ENCODE measurements at places on chromosomes 13 and 19.

DNA sequence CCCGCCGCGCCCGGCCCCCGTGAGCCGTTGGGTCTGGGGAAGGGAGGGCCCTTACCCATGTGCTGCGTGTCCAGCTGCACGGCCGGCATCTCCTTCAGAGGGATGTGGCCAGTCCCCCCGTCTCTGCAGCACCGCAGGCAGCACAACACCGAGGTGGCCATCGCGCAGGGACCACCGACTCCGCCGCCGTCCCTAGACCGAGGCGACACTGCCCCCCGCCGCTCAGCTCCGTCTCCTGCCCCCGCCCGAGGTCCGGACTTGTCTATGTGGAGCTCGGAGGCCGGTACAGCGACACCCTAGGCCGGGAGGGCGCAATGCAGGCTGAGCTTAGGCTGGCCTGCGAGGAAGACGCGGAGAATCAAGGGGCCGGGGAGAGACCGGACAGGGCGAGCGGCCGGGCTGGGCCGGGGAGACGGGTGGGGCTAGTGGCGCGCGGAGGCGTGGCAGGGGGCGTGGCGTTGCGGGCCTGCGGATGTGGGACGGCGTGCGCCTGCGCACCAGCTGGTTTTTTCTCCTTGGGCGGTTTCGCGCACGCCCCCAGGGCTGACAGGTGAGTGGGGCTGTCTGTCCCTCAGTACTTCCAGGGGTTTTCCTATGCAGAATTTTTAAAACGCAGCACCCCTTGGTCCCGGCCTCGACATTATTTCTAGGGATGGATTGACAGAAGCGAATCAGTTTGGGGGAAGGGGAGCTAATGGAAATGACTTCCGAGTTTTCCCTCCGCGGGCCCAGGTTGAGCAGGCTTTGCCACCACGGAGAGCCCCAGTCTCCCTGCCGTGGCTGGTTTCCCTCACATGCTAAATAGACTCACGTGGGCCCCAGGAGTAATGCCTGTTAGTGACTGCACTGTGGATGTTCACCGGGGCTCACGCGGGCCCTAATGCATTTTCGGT is at the start of gene SPRYD7:
Gene SPRYD7 (minus strand): TSS at position 266 of the 893 bp plus-strand sequence. CDS start 105 bp downstream, at position 161.
- peak; percentile 93 for DNase-seq

- DNase-seq: peak; percentile 65
These were observed 23.3 kb downstream of the NOTCH3 start for GRCh38 chr19:15177269-15178116.

DNA sequence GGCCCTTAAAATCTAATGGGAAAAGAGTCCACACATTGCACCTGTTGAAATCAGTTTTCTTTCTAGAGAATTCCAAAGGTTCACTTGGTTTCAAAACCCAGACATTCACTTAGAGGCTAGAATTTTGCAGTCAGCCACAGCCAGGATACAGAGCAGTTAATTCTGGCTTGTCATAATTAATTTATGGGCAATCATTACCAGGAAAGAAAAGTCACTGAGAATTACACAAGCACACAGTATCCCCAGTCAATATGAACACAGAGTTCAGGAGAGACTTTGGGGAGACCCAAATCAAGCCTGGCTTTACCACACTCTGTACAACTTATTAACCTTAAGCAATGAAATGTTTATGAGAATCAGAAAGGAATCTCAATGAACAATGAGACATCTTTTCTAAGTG is 224.3 kb upstream of the SOX21 start:
- no peak for DNase-seq

DNA sequence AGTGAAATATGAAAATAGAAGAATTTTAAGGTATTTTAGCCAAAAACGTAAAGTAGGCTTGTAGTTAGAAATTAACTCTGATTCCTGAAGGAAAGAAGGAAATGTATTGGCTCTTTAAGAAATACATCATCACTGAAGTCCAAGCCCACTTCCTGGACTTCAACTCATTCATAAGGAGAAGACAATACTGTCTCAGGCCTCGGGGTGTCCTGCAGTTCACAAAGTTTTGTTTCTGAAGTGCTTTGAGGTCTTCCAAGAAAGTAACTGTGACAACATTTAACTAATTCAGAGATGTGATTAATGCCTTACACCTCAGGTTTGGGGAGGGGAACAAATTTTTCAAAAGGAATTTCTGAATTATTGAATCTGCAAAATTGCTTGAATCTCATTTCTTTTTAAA is 65.8 kb upstream of the STARD13 start:
- no peak for DNase-seq

DNA sequence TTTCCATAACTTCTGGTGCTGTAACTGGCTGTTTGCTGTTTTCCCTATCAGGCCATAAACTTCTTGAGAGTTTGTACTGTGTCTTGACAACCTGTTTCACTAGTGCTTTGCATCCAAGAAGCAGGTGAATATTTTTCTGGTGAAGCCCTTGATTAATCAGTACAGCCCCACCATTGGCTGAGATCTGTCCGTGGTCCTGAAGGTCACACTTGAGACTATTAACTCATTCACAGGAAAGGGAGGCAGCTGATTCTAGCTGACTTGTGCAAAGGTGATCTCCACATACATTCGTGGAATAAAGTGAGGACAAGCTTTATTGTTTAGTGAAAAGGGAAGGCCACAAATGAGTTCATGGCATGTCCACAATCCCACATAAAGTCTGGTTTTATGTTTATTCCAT is 61.4 kb upstream of the ZNF835 start:
- no peak for DNase-seq

DNA sequence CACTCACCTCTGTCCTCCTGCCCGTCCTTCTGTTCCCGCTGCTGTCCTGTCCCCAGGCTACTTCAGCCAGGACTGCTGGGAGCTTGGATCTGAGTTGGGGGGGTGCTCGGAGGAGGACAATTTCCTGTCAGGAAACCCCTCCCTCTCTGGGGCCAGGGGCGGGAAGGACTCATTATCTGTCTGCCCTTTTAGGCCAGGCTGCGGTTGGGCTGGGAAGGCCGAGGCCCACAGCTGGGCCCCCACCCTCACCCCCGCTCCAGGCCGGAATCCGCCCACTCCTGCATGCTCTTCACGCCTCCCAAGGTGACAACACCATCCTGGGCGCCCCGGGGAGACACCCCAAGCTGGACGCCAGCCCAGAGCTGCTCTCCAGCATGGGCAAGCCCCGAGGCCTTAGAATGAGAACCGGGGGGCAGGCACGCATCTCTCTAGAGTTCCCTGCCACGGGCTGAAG is at the start of gene EXOC3L2:
Gene EXOC3L2 (minus strand): TSS at position 74 of the 454 bp plus-strand sequence. CDS start 6,362 bp downstream, outside the sequence.
- no peak for DNase-seq

DNA sequence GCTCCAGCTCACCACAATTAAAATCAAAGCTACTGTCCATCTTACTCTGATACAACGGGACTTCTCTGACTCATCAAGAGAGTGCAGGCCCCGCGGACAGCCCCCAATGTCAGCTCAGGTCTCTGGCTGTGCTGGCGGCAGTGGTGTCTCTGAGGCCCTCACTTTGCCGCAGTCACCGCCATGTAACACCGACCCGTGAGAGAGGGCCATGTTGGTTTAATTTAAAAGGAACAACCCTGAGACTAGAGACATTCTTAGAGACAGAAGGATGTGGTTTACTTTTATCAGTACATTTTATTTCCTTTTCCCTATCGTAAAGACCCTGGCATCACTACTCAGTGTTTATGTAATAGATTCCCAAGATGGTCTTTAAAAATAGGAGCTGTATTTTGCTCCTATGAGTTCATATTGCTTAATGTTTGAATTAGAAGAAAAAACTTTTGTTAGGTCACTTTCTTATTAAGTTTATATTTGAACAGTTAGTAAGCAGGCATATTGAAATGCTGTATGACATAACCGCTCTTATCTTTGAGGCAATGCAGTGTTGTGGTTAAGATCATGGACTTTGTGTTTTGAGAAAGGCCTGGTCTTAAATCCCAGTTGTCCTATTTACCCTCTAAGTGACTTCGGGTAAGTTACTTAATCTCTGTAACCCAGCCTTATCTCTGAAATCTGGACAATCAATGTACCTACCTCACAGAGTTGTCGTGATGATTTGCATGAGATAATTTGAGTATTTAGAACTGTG is 23.4 kb downstream of the DGKH start:
- no peak for DNase-seq

GRCh38 chr13:112603641-112604225 is 15.8 kb upstream of the TUBGCP3 start:
- DNase-seq: no peak

GRCh38 chr19:19538061-19538784 is at the start of gene CILP2:
CILP2 (plus strand) TSS chr19:19538265; CDS start chr19:19538350, 85 bp downstream.
- no peak for DNase-seq

GRCh38 chr13:98752467-98753290 is at the start of gene SLC15A1:
SLC15A1 (minus strand) TSS chr13:98752672; CDS start chr13:98752598, 74 bp downstream.
- DNase-seq: no peak

Measured in stimulated activated CD8-positive, alpha-beta memory T cell treated with anti-CD3 and anti-CD28 coated beads, Interleukin-12 subunit alpha, Interleukin-12 subunit beta, amount 100 ng/mL, for 4 hours (primary cell).